ENCODE measurements at places on chromosomes 13 and 19. TPM values are rescaled to one million over a fixed set of nuclear protein-coding genes. Genes with fewer than 3 reads are reported as not detected.
A peak's percentile ranks its signal among the peaks of the same experiment; 100 is the strongest.

DNA sequence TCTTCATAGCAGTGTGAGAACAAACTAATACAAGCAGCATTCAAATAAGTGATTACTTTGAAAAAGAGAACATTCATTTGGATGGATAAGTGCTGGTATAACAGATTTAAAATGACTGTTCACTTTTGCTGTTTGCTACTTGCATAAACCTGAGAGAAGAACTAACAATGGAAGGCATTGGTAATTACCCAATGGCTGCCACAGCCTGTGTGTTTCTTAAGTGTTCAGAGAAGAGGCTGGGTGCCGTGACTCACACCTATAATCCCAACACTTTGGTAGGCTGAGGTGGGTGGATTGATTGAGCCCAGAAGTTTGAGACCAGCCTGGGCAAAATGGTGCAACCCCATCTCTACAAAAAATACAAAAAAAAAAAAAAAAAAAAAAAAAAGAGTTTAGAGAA, 4.9 kb upstream of the TEX26 start:
- no peak overlapping the region for H3K4me3 ChIP-seq
- H3K36me3 ChIP-seq = no peaks in the 10 kb centered on the region
- H3K27me3 ChIP-seq = peaks cover 2% of the 10 kb centered on the region
- H3K27ac ChIP-seq = no peak overlapping the region

DNA sequence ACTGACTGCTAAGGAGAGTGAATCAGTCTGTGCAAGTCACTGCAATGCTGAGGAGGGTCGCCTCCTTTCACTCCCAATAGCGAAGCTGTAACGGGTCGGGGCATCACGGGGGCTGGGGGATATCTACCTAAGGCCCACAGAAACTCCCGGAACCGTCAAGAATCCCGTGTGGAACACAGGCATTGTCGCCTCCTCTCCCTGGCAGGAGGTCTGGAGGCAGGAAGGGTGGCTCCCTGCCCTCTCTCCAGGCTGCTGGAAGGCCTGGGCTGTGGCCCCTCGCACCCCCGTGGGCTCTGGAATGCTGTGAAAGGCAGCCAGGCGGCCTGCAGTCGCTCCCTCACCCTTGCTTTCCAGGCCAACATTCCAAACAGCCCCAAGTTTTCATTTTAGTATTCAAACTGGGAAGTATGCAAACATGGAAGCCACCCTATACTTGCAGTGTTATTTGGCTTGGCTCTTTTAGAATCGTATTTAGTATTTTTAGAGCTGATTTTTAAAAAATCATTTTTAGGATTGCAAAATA, 109.4 kb downstream of the CRYL1 start:
- no peaks in the 10 kb centered on the region for H3K27me3 ChIP-seq
- no peak overlapping the region for H3K4me3 ChIP-seq
- no peaks in the 10 kb centered on the region for H3K36me3 ChIP-seq
- no peaks in the 10 kb centered on the region for H3K4me1 ChIP-seq
- DNase-seq = no peak
- H3K27ac ChIP-seq = no peak overlapping the region

DNA sequence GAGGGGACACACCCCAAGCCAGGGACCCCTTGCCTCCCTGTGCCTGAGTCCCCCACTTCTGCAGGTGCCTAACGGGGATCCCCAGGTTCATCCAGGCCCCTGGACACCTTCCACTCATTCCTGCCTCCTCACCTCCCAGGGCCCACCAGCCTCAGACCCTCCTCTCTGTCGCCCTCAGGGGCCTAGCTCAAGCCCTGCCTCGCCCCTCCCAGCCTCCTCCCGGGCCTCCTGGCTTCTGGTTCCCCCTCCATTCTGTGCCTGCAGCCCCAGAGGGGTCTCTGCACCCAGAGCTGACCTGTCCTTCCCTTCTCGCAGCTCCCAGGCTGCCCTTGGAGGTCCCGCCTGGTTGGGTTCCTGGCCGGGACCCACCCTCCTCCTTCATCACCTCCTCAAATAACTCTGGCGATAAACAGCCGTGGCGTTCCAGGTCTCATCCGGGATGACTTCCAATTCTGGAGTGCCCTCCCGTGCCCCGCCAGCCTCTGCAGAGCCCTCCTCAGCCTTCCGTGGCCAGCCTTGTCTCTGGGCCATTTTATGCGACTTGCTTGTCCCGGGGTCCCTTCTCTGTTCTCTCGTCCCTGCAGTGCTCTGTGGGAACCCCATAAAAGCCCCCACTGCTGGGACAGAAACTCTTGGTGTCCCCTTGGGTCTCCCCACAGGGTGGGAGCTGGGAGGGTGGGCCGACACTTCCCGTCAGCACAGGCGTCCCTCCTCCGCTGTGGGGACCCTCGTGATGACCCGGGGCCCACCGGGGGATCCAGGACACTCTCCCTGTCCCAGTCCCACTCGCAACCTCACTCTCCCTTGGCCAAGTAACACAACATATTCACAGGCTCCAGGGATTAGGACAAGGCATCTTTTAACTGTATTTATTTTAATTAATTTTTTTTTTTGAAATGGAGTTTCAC, 9.2 kb downstream of the JOSD2 start:
- no peaks in the 10 kb centered on the region for H3K4me1 ChIP-seq
- DNase-seq = no peak
- no peaks in the 10 kb centered on the region for H3K36me3 ChIP-seq
- H3K4me3 ChIP-seq = no peak overlapping the region

- no peaks in the 10 kb centered on the region for H3K27me3 ChIP-seq
- no peak overlapping the region for H3K27ac ChIP-seq
- no peak for DNase-seq
- no peaks in the 10 kb centered on the region for H3K36me3 ChIP-seq
- H3K4me3 ChIP-seq = no peak overlapping the region
Measured at GRCh38 chr19:53818756-53819155, 5.4 kb downstream of the NLRP12 start.

DNA sequence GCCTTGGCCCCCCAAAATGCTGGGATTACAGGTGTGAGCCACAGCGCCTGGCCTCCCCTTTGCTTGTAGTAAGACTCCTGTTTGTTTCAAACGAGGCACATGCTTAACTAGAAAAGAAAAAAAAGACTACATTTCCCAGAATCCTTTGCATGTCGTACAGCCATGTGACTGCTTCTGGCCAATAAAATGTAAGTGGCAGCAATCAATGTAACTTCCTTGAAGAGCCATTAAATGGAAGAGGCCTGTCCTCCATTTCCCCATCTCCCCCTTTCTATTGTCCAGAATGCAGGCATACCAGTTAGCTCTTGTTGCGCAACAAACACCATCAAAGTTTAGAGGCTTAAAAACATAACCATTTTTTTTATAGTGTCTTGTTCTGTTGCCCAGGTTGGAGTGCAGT, 10.4 kb upstream of the GPR32 start:
- no peak overlapping the region for H3K27ac ChIP-seq
- DNase-seq = no peak
- H3K4me3 ChIP-seq = no peak overlapping the region
- H3K4me1 ChIP-seq = no peaks in the 10 kb centered on the region
- no peaks in the 10 kb centered on the region for H3K27me3 ChIP-seq

The MYBPC2 gene
- not detected for total RNA-seq

The DKKL1 gene
- 0.60 TPM for total RNA-seq

DNA sequence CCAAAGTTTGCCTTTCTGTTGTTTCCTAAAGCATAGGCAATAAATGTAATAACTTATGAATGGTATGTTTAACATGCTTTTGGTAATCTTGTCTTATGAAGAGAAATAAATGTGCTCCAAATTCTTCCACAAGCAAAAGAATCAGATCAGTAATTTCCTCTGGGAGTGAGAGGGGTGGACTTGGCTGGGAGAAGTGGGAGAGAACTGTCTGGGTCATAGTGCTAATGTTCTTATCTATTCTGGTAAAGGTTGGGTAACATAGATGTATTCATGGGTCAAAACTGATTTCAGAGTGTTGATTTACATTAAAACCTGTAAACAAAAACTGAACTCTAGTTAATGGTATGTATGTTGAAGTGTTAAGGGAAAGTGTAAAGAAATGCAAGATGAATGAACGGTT, 211.7 kb upstream of the IRS2 start:
- no peaks in the 10 kb centered on the region for H3K4me1 ChIP-seq
- no peak overlapping the region for H3K4me3 ChIP-seq
- H3K36me3 ChIP-seq = no peaks in the 10 kb centered on the region
- H3K27me3 ChIP-seq = no peaks in the 10 kb centered on the region
- DNase-seq = no peak

DNA sequence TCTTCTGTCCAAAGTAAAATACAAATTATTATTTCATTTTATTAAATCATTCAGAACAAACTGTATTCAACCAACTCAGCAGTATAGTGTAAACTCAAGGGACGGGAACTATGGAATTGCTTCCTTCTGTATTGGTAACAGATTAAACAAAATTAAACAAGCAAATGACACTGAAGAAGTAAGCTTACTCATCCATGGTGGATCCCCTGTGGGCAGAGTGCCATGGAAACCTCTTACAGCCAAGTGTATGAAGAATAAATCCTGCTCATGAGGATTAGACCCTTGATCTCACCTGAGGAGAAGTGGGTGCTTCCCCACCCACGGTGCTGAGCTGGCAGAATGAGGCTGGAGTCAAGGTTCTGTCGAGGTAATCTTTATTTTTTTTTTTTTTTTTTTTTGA, 18.0 kb upstream of the RFXAP start:
- no peaks in the 10 kb centered on the region for H3K36me3 ChIP-seq
- H3K4me1 ChIP-seq = no peaks in the 10 kb centered on the region
- DNase-seq = no peak

DNA sequence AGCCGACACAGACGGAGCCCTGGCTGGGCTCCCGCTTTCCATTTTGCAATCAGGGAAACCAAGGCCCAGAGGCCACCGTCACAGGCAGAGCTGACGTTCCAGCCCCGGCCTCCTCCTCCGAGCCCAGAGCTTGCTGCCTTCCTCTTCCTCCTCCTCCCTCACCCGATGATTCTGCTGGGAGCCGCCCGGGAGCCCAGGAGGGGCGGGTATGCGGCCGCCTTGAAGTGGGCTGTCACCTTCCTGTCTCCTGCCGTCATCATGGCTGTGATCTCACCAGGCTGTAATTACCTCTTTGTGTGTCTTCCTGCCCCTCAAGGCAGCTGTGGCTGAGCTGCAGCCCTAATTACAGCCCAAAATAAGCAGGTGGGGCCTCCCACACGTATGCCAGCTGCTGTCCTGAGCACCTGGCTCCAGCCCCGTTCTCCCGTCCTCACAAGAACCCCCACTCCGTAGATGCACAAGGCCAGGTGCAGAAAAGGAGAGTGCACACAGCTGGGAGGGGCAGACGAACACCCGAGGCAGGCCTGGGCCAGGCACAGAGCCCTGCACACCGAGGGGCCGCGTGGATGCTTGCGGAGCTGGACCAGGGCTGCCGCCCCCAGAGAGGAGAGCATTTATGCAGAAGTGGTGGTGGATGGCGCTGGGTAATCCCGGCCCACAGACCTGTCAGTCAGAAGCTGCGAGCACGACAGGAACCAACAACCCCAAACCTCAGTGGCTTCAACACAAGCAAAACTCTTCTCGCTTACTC, 4.0 kb downstream of the TPGS1 start:
- peaks cover 9% of the 10 kb centered on the region for H3K4me1 ChIP-seq
- H3K27ac ChIP-seq = peak overlapping the region; percentile 3
- peak; percentile 46 for DNase-seq
- no peak overlapping the region for H3K4me3 ChIP-seq
- H3K36me3 ChIP-seq = no peaks in the 10 kb centered on the region

The NCR1 gene
- 0.31 TPM for total RNA-seq

GRCh38 chr13:47407808-47408207, 511.0 kb upstream of the HTR2A start:
- H3K27me3 ChIP-seq = no peaks in the 10 kb centered on the region
- H3K36me3 ChIP-seq = no peaks in the 10 kb centered on the region
- no peaks in the 10 kb centered on the region for H3K4me1 ChIP-seq
- H3K4me3 ChIP-seq = no peak overlapping the region

The USF2 gene
- total RNA-seq = 59.2 TPM

The BRD4 gene
- total RNA-seq = 37.9 TPM

DNA sequence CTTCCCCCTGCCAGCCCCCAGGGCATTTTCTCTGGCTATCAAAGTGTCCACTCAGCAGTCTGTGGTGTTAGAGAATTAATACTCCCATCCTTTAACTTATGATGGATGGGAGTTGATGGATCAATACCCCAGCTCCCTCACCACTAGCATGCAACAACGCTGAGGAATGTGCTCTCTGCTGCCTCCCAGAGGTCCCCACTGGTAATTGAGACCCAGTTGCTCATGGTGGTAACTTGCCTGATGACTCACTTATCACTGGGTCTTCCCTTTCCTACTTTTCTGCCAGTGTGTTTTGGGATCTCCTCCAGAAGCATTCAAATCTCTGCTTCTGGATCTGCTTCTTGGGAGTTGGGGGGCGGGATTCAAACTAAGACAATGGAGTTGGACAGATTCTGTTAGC, 20.3 kb upstream of the CACNA1A start:
- H3K4me1 ChIP-seq = no peaks in the 10 kb centered on the region
- DNase-seq = no peak
- no peaks in the 10 kb centered on the region for H3K36me3 ChIP-seq
- no peak overlapping the region for H3K4me3 ChIP-seq

- peaks cover 7% of the 10 kb centered on the region for H3K4me1 ChIP-seq
- no peak for DNase-seq
- no peaks in the 10 kb centered on the region for H3K36me3 ChIP-seq
- no peak overlapping the region for H3K27ac ChIP-seq
Measured at GRCh38 chr13:109821103-109821502, 34.7 kb upstream of the IRS2 start.

DNA sequence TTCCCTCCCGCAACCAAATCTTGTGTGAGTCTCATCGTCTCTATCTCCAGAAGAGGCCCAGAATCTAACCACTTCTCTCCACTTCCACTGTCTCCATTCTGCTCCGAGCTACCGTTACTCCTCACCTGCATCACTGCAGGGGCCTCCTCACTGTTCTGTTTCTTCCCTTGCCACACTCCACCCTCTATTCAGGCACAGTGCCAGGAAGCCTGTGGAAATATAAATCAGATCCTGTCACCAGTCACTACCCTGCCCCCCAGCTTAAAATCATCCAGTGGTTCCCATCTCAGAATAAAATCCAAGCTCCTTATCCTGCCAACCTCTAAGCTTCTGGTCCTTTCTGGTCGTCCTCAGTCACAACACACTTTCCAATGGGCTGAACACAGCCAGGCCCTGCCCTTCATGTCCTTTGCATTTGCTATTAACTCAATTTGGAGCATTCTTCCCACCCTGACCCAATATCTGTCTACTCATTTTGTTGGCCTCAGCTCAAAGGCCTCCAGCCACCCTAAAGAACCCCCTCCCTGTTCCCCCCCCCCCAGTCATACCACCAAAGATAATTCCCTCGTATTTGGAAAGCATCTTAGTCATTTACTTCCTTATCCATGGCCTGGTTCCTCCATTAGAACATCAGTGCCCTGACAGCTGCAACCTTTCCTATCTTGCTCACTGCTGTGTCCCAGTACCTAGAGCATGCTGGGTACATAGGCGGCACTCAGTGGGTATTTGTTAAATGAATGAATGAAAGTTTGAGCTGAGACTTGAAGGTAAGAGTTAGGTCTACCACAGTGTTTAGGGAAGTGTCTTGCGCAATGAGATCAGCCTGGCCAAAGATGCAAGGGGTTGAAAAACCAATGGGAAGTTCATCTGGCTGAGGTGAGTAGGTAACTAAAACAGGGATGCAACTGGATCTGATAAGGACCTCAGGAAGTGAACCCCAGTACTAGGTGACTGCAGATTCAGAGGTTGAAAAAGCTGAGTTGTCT, 24.4 kb downstream of the ZNF175 start:
- H3K27me3 ChIP-seq = no peaks in the 10 kb centered on the region
- H3K36me3 ChIP-seq = no peaks in the 10 kb centered on the region
- H3K27ac ChIP-seq = no peak overlapping the region

Data from pancreas (tissue), 10 donors.